ENCODE measurements at places on chromosomes 11 and 22.

DNA sequence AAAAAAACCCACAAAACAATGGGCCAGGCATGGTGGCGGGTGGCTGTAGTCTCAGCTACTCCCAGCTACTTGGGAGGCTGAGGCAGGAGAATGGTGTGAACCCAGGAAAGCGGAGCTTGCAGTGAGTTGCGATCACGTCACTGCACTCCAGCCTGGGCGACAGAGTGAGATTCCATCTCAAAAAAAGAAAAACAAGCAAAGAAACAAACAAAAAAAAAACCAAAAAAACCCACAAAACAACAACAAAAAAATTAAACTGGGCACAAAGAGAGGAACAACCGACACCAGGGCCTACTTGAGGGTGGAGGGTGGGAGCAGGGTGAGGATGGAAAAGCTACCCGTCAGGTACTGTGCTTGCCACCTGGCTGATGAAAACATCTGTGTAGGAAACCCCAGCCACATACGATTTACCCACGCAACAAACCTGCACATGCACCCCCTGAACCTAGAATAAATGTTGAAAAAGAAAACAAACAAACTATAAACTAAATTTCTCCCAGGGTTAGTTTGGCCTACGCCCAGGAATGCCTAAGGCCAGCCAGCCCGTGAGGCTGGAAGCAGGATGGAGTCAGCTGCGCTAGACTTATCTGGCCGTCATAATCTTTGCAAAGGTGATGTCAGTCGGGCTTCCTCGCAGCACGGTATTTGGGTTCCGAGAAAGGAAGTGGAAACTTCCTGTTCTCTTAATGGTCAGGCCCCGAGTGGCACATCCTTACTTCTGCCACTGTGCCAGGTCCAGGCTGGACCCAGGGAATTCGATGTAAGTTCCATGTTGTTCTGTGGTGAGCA, 21.9 kb upstream of the CYB5R3 start:
- DNase-seq = no peak

- no peak for DNase-seq
Observed at GRCh38 chr11:95524314-95525036, 265.1 kb downstream of the FAM76B start.

GRCh38 chr11:118615282-118615975, 8.0 kb downstream of the PHLDB1 start:
- DNase-seq = no peak

DNA sequence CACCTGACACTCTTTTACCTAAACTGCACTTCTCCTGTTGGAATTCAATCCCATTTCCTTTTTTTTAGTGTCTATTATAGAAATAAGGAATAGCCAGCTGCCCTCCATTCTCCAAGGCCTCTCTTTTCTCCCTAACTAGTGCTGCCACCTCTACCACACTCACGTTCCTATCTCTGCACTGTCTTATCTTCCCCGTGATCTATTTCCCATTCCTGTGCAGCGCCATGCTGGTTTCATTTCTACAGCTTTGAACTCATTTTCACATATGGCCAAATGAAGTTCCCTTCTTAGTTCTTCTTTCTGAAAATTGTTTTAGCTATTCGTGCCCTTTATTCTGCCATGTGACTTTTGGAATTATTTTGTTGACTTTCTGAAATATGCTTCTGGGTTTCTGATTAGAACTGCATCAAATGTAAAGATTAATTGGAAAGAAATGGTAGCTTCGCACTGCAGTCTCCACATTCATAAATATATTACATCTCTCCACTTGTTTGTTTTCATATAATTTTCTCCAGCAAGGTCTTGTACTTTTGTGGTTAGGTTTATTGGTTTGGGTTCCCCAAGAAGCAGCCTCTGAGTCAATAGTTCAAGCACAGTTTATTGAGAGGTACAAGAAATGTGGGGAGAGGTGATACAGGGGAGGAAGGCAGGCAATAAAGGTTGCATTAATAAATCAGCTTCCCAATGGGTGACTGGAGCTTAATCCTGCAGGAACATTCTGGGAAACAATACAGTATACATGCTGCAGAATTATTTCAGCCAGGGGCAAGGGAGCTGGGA, 43.7 kb upstream of the DRD2 start:
- DNase-seq = no peak

- no peak for DNase-seq
Observed at GRCh38 chr22:33535937-33536875, 384.1 kb downstream of the LARGE1 start.

- peak; percentile 45 for DNase-seq
Observed at GRCh38 chr11:61028135-61028729, 56.8 kb downstream of the CD6 start.

DNA sequence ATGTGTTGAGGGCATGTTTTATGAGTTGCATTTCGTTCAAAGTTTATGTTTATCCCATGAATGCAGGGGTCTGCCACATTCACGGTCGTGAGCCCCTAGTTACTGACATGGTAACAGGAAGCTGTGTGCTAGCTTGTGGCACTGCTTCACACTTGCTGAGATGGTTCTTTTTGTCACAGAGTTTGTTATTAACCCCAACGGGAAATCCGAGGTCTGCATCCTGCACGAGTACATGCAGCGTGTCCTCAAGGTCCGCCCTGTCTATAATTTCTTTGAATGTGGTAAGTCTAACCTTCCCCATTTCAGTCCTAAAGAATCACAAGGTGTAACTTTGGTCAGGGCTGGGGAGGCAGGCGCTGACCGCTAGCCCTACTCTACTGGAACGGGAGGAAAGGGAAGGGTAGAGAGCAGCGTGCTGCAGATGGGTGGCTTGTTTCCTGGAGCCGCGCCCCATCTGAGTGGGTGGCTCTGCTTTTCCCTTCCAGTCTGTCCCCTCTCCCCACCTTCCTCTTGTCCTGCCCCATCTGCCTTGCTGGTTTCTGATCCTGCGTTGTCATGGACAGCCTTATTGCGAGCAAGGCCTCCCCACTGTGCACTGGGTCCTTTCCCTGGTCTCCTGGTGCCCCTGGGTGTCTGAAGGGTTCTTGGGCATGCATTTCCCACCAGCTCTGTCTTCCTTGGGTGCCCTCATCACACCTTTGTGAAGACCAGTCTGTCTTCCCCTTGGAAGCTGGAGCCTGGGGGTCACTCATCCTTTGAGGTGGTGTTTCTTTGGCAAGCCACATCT, 11.8 kb downstream of the DGCR8 start:
- no peak for DNase-seq

GRCh38 chr11:74506823-74507222, 13.3 kb upstream of the LIPT2 start:
- DNase-seq = no peak
